ENCODE measurements at places on chromosomes 16 and 17.

DNA sequence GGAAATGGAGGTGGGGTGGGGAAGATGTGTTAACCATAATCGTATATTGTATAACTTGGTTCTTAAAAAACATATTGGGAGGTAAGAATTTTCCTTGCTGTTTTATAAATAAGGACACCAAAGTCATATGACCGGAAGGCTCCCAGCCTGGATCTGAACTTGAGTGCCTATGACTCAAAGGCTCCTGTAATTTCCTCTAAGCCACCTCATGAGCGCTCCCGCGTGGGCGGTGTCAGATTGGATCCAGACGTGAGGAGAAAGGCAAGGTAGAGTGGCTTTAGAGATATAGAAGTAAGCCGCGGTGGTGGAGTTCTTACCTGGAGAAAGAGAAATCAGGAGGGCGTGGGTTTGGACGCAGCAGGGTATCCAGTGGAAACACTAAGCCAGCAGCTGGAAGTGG, 196.2 kb upstream of the NLRP1 start:
- no peak for DNase-seq

DNA sequence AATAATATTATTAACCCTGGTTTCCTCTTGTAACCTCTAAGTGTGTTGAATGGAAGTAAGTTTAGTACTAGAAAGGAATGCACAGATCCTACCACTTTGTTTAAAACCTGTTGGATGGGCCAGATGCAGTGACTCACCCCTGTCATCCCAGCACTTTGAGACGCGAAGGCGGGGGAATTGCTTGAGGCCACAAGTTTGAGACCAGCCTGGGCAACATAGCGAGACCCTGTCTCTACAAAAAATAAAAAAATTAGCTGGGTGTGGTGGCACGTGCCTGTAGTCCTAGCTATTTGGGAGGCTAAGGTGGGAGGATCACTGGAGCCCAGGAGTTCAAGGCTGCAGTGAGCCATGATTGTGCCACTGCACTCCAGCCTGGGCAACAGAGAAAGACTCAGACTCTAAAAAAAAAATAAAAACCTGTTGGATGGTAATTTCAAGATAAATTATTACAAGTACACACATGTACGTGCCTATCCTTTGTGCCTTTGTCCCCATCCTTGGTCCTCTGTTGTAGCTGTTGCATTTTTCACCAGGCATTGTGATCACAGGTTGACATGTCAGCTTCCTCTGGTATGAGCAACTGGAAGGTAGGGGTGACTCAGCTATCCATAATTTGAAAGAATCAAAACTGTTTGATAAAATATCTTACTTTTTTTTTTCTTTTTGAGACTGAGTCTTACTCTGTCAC, 30.7 kb upstream of the METTL9 start:
- DNase-seq, result no peak

- peak; percentile 79 for DNase-seq
These were observed 4.6 kb downstream of the TGFB1I1 start for GRCh38 chr16:31476303-31477219.

- no peak for DNase-seq
These were observed 44.8 kb upstream of the MSI2 start for GRCh38 chr17:57211543-57211942.
